ENCODE measurements at places on chromosomes 13 and 19.

DNA sequence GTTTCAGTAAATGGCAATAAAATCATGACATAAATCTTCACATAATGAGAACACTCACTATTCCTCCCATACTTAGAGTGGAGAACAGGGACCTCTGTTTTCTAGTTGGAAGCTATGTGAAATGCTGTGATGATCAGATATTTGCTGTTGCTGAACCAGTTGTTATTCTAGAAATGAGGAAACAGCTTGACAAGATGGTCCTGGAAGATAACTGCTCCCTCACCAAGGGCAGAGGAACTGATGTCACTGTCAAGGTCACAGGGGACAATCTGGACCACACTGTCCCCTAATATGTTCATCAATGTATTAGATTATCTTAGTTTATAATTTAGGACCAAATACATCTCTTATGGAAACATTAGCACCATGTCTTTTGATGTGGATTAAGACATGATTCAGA lies 1173.3 kb downstream of the PCDH17 start:
- DNase-seq = no peak

GRCh38 chr13:50720861-50721671 lies 122.4 kb downstream of the DLEU7 start:
- DNase-seq = no peak

DNA sequence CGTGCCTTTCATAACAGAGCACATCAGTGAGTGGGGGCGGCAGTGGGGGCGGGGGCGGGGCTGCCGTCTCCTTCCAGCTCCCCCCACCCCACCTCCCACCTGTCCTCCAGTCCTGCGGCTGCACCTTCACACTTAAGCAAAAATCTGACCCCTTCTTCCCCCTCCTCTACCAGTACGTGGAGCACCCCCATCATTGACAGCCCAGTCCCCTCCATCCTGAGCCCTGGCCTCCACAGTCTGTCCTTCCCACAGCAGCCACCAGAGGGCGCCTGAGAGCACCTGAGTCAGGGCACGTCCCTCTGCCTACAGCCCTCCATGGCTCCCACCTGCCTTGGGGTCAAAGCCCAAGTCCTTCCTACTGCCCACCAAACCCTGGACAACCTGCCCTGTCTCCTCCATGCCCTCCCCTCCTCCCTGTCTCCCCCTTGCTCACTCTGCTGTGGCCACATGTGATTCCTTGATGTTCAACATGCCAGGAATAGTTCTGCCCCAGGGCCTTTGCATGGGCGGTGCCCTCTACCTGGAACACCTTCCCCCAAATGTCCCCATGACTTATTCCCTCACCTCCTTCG lies 4.0 kb downstream of the EBI3 start:
- no peak for DNase-seq

DNA sequence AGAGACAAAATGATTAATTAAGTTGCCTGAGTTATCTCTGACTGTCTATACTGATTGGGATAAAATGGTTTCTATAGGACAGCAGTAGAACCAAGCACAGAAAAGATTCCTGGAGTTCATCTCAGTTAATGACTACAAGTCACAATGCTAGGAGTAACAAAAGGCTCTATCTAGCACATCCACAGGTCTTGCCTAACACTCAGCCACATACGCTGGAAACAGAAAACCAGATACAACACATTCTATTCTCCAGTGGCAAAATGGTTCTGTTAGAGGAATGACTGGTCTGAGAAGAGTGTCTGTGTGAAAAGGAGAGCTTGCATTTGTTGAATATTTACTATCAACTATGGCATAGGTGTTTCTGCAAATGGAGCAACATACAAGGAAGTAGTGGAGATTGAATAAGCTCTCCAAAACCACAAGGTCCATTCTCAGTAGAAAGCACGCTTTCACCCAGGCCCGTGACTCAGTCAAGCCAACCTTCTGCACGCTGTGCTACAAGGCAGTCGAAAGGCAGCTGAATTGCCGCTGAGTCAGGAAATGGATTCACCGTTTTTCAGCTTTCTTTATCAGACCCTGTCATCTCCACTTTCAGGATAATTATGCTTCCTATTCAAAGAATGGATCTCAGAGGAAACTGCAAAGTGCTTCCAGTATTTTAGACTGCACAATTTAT lies 761.5 kb downstream of the EFNB2 start:
- no peak for DNase-seq

DNA sequence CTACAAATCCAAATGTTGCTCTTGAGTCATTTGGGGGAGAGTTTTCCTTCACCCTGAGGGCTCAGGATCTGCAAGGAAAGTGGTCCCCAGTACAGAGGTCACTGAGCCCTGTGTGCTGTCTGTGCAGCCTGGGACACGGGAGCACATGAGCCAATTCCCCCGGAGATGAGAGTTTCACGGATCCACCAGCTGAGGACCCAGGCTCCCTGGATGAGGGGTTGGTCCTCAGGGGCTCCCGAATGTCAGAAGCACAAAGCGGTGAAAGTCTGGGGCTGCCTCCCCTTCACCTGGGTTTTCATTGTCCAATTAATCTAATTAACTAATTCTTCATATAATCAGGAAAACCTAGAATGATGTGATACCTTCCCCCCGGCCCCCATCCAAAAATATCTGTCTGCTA lies 13.6 kb upstream of the LILRB2 start:
- no peak for DNase-seq

DNA sequence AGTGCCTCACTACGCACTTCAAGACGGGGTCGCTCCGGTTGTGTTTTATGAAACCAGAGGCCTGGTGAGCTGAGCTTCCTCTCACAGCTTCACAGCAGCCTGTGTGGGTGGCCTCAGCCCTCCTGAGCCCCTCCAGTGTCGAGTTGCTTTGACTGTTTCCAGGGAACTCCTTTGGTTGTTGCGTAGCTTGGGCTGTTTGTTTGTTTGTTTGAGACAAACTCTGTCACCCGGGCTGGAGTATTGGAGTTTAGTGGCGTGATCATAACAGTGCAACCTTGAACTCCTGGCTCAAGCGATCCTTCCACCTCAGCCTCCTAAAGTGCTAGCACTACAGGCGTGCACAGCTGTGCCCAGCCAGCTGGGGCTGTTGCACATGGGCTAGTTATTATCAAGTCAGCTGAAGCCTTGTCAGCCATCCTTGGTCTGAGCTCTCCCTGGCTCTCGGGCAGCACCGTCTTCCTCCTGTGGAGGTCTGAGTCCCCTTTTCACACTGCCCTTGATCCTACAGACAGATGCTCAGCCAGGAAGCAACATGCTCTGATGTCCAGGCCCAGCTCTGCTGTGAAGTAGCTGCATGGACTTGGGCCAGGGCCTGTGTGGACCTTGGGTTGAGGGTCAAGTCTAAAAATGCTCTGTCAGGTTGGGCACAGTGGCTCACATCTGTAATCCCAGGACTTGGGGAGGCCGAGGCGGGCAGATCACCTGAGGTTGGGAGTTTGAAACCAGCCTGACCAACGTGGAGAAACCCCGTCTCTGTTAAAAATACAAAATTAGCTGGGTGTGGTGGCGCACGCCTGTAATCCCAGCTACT lies 10.2 kb downstream of the DOT1L start:
- DNase-seq = no peak

- no peak for DNase-seq
Observed at GRCh38 chr19:40616178-40616577, 15.0 kb downstream of the LTBP4 start.

- DNase-seq = no peak
Observed at GRCh38 chr13:28843639-28844038, 23.5 kb downstream of the MTUS2 start.

DNA sequence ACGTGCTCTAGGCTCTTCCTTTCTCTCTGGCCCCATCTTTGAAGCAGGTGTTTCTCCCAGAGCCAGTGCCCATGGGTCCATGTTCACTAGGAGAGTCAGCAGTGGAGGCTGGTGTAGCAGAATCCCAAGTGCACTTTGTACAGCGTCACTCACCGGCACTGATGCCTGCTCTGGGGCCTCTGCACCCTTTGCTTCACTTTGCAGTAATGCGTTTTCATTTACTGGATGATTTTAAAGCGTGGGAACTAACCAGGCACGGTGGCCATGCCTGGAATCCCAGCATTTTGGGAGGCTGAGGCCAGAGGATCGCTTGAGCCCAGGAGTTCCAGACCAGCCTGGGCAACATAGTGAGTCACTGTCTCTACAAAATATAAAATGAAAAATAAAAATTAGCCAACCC lies 30.7 kb downstream of the SLC25A42 start:
- DNase-seq = no peak

DNA sequence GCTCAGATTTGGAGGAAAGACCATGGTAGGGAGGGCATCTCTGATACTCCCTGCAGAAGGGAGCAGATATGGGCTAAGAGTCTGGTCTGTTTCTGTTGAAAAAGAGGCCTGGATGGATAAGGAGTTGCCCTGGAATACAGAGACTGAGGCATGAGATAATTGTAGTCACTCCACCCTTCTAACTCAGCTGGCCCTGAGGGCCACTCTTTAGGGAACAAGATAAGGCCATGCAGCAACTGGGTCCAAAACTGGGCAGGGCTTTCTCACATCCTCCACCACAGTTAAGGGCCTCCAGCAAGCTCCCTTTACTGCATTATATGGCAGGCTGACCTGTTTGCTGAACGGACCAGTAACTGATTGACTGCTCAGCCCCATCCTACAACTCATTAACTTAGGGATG lies 1.3 kb downstream of the ZNF749 start:
- no peak for DNase-seq

GRCh38 chr19:8304841-8305621 lies 3.1 kb downstream of the CD320 start:
- DNase-seq = no peak

- no peak for DNase-seq
Observed at GRCh38 chr19:888581-889385, 4.2 kb downstream of the MED16 start.

- no peak for DNase-seq
Observed at GRCh38 chr13:33284916-33285315, 639 bp downstream of the STARD13 start.

GRCh38 chr19:12825254-12826131 lies 8.9 kb downstream of the RTBDN start:
- peak; percentile 79 for DNase-seq

DNA sequence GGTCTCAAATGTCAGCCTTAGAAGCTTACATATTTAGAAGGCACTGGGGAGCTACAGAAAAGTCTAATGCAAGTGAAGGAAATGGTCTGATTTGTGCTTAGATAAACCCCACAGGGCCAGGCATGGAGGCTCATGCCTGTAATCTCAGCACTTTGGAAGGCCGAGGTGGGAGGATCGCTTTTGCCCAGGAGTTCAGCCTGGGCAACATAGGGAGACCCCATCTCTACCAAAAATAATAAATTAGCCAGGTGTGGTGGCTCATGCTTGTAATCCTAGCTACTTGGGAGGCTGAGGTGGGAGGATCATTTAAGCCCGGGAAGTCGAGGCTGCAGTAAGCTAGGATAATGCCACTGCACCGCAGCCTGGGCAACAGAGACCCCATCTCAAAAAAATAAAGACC lies 2.7 kb upstream of the DLL3 start:
- DNase-seq = no peak

DNA sequence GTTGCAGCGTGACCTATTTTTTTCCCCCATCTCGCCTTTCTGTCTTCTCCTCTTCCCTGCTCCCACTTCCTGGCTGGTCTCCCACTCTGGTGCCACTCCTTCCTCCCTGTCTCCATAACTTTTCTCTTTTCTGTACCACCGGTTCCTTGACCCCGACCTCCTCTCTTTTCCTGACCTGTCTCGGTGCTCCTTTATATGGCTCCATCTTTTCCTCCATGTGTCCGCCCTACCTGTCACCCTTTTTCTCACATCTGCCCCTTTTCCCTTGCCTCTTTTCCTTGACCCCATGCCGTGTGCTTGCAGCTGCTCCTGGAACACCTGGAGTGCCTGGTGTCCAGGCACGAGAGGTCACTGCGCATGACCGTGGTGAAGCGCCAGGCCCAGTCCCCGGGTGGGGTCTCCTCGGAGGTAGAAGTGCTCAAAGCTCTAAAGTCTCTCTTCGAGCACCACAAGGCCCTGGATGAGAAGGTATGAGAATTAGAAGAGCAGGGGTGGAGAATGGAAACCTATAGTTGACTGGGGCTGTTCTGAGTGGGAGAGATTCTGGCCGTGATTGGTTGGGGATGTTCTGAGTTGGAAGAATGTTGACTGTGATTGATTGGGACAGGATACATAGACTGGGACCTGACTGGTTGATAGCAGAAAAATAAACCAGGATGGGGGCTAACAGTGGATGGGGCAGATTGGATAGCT lies 9.3 kb downstream of the PPFIA3 start:
- no peak for DNase-seq

DNA sequence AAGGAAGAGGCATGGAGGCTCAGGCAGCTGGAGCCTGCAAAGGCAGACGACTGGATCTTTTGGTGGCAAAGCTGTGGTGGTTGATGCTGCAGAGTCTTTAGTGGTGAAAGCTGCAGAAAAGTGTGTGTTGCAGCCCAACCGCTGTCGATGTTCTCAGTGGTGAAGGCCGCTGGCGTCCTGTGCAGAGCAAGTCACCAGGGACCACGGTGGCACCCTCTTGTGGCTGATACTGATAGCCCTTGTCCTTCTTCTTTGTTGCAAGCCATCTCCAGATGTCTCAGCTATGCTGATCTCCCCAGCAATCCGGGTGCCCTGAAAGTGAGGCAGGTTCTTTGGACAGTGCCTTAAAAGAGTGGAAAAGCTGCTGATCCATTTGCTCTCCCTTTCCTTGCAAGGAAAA lies 610.9 kb upstream of the PCDH9 start:
- DNase-seq = no peak

GRCh38 chr19:13960863-13961784 lies 8.8 kb downstream of the DCAF15 start:
- no peak for DNase-seq

DNA sequence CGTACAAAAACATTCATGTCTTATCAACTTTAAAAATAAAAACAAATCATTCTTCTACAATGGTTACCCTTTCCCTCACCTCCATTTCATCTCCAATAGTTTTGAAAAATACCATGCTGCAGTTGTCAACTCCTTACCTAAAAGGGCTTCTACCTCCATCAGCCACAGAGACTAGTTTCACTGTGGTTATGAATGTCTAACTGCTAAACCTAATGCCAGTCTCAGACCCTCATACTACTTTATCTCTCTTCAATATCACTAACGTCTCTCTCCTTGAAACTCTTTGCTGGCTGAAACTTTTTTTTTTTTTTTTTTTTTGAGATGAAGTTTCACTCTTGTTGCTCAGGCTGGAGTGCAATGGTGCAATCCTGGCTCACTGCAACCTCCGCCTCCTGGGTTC lies 27.1 kb downstream of the LNX2 start:
- DNase-seq = no peak

GRCh38 chr19:45070861-45071544 lies 5.3 kb downstream of the ZNF296 start:
- no peak for DNase-seq

DNA sequence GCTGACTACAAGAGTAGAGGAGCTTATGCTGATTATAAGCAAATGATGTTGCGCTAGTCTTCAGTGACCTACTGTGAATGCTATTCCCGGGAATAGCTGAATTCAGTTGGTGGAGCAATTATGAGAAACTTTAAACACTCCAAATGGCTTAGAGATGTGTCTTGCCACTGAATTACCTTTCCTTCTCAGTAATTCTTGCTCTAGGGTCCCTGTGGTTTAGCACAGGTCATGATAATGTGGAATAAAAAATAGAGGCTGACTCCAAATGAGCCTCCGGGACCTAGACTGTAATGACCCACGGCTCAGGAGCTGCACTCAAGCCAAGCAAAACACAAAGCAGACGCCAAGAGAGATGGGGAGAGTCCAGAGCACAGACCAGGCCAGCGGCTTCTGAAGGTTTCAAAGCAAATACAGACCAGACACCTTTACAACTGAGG lies 124.7 kb downstream of the RGCC start:
- DNase-seq = no peak

- DNase-seq = no peak
Observed at GRCh38 chr13:97834250-97834649, 119.2 kb upstream of the IPO5 start.

- DNase-seq = no peak
Observed at GRCh38 chr13:30186634-30187415, 120.5 kb downstream of the KATNAL1 start.

- no peak for DNase-seq
Observed at GRCh38 chr19:33239223-33239975, 13.7 kb upstream of the SLC7A10 start.

All from NT2/D1 (cell line).